ENCODE measurements at places on chromosomes 3 and 15.

GRCh38 chr3:61719278-61719977 lies 158.1 kb downstream of the PTPRG start:
- DNase-seq = no peak

- no peak for DNase-seq
Observed at GRCh38 chr3:37607604-37608003, 254.1 kb upstream of the CTDSPL start.

DNA sequence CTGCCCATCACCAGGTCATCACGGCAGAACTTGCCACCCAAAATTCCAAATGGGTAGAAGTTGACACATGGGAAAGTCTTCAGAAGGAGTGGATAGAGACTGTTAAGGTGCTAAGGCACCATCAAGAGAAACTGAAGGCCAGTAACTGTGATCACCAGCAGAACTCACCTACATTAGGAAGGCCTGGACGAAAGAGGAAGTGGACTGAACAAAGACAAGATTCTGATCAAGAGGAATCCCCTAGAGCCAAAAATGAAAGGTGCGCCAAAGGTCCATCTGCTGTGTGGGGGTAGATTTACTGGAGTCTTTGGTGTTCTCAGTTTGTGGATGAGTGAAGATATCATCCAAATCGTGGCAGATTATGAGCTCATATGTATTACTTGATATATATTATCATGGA lies 46.3 kb upstream of the P3H2 start:
- no peak for DNase-seq

DNA sequence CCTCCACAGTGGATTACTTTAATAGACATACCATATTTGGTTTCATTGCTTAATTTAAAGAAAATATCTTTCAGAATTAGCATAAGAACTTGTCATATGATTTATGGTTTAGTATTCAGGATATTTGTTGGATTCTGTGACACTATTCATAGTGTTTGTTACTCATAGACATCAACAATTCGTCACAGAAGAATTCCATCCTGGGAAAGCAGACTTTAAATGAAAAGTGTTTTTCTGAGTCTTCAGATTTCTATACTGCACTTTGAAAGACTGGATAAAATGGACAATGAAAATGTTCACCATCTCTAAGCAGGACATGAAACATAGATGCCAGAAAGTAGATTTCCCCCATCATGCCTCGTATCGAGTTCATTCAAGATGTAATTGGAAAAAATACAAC lies 435.6 kb upstream of the ONECUT1 start:
- no peak for DNase-seq

GRCh38 chr15:51229907-51230330 lies 108.5 kb downstream of the CYP19A1 start:
- no peak for DNase-seq

GRCh38 chr3:100696161-100696560 lies 13.1 kb upstream of the TFG start:
- no peak for DNase-seq
